Inflammatory macrophage treated with lipopolysaccharide for 1 hour (primary cell): ENCODE measurements at places on chromosomes 13 and 19.
A peak's percentile ranks its signal among the peaks of the same experiment; 100 is the strongest.

GRCh38 chr13:20274466-20274865 is 42.3 kb upstream of the GJB6 start:
- no peak for DNase-seq

DNA sequence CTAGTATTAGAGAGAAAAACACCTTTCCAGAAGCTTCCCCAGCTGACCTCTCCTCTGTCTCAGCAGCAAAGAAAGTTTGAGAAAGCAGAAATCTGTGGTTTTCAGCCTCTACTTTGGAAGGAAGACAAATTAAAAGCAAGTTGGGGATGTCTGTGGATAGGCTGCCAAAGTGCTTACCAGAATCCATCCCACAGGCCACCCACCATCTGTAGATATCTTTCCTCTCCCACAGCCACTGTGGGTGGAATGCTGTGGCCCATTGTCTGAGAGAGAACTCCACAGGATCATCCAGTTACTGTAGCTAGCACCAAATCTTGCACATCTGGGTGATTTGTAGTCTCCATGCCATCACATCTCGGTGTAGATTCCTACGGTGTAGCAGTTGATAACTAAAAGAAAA is 133.5 kb downstream of the DNAJC15 start:
- DNase-seq = no peak

DNA sequence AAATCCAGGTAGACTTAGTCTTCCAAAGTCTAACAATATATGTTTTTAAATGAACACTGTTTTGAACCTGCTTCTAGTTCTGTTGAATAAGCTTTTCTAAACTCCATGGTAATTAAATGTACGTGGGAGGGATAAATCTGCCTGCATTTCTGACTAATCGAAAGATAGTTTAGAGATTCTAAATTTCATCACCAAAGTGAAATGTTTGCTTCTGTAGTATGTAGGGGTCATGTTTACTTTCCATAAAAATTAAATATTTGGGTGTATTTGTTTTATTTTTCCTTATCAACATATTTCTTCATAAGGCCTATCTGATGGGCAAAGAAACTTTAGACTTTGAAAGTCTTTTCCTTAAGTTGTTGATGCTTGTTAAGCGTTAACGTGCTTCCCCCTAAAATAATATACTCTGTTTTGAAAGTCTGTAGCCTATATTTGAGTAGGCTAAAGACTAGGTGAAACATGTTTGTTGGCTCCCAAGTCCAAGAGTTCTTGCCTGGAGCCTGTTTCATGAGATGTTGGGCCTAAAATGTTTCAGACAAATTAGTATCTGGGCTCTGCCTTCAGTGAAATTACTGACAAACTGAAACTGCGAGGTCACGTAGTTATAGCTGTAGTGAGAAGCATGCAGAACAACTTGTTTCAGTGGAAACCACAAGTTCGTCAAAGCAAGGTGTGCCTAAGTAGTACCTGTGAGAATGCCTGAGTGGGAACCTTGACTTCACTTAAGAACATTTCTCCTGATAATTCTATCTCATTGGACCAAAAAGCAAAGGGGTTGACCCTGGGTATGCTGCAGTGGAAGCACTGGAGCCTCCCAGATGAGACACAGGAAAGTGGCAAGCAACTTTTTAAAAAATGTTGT is 126.2 kb downstream of the LMO7 start:
- DNase-seq = no peak

GRCh38 chr19:2567580-2567979 is 91.7 kb downstream of the GADD45B start:
- DNase-seq = peak; percentile 80

- DNase-seq = no peak
Observed at GRCh38 chr19:2064788-2065524, 13.9 kb upstream of the MKNK2 start.

- no peak for DNase-seq
Observed at GRCh38 chr19:29478578-29479565, 46.9 kb upstream of the VSTM2B start.
